ENCODE measurements at places on chromosomes 11 and 22.

- DNase-seq, result peak; percentile 34
These were observed at the start of gene TMEM45B for GRCh38 chr11:129815596-129816461. Gene TMEM45B (plus strand): TSS chr11:129815848. CDS start chr11:129852483, 36,635 bp downstream.

DNA sequence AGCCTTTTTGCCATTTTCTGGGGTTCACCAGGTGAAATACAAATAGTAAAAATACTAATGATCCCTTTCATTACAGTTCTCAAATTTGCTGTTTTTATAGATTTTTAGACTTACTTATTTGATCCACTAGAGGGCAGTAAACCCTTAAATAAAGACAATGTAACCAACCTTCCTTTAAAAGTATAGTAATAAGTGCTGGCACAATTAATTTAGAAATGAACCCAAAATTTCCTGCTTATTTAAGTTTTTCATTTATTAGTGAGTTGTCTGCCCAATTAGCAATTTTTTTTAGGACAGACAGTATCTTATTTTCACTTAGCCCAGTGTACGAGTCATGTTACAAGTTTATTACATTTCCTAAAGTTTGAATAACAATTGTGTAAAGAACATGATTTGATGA is 4.7 kb downstream of the DDIAS start:
- peak; percentile 36 for DNase-seq

DNA sequence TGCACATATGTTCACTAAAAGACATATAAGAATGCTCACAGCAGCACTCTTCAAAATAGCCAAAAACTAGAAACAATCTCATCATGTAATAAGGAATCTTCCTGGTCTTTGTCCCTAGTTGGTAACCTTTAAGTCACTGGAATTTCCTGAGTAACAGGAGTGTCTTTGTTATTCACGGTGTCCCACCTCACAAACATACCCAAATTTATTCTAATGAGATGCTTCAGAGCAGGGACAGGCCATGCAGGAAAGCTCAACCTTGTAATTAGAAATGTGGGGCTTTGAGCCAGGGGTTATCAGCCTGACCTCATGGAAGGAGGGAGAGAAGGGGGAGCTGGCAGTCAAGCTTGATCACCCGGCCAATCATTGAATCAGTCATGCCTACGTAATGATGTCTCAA is 40.3 kb upstream of the NFRKB start:
- DNase-seq, result no peak

DNA sequence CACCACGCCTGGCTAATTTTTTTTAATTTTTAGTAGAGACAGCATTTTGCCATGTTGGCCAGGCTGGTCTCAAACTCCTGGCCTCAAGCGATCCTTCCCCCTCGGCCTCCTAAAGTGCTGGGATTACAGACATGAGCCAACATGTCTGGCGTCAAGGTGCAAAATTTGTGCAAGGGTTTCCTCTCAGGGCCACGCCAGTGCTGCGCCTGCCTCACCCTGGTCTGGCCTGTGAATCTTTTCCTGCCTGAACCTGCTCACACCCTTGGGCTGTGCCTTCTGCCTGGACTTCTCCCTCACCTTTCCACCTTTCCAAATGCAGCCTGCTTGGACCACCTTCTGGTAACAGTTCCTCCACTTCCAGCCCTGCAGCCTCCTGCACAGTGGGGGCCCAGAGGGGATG is 43.4 kb downstream of the MCM5 start:
- no peak for DNase-seq

- DNase-seq, result no peak
These were observed 8.4 kb downstream of the FXYD6 start for GRCh38 chr11:117868088-117868487.

- DNase-seq, result no peak
These were observed 1289.4 kb downstream of the FAM181B start for GRCh38 chr11:81444297-81444696.

DNA sequence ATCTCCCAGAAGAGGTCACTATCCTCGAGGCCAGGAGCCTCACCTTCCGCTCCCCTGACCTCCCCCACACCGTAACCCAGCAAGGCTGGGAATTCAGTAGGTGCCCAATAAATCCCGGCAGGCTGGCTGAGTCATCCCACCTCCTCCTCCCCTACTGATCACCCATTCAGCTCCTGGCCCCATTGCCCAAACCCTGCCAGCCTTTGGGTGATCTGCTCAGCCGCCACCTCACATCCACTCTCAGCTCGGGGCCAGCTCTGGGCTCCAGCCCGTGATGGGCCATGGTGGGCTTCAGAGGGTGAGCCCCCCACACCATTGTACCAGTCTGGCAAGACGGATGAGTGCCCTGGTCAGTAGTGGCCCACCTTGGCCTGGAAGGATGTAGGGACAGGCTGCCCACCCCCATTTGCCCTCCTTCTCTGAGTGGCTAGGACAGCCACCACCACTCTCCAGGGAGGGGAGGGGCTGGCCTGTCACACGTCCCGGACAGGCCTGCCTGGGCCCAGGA is 8.2 kb downstream of the TRPM5 start:
- DNase-seq, result no peak

DNA sequence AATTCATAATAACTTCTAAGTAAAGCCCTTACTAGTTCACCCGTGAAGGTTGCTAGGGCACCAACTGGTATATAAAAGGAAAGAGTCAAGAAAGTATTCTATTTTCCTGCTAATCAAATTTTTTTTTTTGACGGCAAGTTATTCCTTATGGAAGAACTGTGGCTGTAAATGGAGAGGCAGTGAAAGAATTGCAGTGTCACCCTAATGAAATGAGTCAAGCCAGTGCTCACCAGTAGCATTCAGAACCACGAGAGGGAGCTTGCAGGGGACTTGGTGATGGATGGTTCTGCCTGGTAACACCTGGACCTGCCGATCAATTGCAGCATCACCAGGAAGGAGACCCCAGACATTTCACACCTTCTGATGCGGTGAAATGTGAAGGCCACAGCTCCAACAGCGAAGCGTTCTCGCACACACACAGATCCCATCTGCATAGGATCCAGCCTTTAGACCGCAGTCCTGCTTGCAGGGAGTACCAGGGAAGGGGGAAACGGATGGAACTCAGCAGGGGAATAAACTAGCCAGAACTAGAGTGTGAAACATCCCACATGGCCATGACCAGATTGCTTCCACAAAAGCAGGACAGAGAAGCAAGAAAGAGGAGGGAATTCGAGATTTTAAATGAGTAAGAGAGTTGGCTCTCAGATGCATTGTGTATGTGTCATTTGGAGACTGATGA is 326.2 kb downstream of the TBC1D22A start:
- no peak for DNase-seq

DNA sequence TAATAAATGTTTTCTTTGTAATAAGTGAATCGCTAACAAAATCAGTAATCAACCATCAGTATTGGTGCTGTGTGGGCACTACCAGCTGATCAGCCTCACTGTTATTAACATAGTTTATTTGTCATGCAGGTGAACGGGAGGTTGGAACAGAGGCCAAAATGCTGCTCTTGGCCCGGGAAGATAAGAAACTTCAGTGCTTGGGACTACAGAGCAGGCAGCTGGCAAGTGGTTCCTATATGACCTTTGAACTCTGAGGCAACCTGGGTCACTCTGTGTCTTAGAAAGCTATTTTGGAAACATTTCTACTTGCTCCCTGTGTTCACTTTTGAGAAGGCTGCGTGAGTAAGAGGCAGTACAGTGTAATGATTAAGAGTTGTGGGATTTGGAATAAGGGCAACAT is 36.5 kb upstream of the DNAJB13 start:
- DNase-seq, result no peak

GRCh38 chr22:23121424-23121823 is 20.4 kb downstream of the RSPH14 start:
- no peak for DNase-seq
